ENCODE measurements at places on chromosomes 13 and 19.

DNA sequence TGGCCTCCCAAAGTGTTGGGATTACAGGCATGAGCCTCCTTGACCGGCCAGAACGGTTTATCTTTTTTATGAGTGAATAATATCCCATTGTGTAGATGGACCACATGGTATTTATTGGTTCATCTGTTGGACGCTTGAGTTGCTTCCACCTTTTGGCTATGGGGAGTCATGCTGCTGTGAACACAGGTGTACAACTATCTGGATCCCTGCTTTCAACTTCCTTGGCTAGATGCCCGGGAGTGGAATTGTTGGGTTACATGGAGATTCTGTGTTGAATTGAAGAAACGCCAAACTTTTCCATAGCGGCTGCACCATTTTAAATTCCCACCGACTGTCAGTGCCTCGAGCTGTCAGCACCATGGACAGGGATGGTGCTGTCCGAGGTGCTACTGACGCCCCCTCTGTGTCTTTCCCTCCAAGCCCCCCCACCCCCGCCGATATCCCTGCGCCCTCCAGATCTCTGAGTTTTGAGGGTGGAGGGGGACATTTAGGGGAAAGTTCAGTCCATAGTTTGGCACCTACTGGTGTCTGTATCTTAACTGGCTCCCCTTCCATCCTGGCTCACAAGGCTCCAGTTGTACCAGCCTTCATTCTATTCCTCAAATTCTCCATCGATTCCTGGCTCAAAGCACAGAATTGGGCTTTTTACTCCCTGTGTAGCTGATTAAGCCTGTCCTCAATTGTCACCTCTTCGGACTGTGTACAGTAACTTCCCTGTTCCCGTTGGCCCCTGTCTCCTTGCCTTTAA, 27.3 kb downstream of the PNPLA6 start:
- DNase-seq: no peak

- no peak for DNase-seq
These were observed 10.7 kb downstream of the THOP1 start for GRCh38 chr19:2795827-2796658.

DNA sequence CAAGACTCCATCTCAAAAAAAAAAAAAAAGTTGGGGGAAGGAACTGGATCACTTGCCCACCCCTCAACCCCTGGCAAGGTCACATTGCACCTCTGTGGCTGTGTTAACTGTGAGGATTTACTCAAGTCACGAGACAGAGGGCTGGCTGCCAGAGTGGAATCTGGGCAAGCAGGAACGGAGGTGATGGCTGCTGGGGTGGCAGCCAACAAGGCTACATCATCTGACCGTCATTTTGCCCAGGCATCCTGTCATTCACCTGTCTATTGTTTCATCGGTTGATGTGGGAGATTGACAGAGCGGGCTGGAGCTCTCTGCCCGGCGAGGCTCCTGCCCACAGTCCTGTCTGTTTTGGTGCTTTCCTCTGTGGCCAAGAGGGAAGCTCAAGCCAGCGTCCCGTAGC, 75.7 kb downstream of the DPF1 start:
- DNase-seq: no peak

GRCh38 chr19:33280351-33280921, 21.9 kb downstream of the CEBPA start:
- no peak for DNase-seq

GRCh38 chr13:20400774-20401173, 124.9 kb downstream of the CRYL1 start:
- DNase-seq: no peak

All from NCI-H226 (cell line).